ENCODE measurements at places on chromosomes 12 and 14.

DNA sequence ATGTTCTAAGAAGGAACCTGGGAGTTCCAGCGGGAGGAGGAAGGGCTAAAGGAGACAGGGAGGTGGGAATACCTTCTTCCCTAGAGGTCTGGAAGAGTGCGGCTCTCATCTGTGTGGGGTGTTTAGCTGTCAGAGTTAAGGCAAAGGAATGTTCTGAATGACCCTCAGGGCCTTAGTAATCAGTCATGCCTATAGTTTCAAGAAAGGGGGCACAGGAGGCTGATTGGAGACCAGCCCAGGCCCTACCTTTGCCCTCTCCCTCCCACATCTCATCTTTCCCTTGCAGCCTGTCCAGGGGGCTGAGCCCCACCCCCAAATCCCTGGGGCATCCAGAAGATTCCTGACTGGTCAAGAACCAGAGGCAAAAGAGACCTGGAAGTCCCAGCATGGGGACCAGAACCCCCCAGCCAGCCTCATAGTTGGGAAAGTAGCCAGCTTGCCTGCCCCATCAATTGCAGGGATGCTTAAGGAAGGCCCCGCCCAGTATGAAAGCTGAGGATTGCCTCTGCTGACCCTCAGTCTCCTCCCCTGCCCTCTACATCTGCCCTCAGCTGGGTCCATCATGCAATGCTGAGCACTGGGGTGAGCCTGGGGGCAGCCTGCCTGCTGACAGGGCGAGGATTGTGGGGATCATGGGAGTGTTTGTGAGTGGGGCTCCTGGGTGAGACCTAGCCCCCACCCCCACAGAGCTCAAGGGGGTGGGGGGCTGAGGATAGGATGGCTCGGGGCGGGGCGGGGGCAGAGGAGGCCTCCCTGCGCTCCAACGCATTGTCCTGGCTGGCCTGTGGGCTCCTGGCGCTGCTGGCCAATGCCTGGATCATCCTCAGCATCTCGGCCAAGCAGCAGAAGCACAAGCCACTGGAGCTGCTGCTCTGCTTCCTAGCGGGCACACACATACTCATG lies 1.8 kb downstream of the GPR162 start:
- no peak for DNase-seq

DNA sequence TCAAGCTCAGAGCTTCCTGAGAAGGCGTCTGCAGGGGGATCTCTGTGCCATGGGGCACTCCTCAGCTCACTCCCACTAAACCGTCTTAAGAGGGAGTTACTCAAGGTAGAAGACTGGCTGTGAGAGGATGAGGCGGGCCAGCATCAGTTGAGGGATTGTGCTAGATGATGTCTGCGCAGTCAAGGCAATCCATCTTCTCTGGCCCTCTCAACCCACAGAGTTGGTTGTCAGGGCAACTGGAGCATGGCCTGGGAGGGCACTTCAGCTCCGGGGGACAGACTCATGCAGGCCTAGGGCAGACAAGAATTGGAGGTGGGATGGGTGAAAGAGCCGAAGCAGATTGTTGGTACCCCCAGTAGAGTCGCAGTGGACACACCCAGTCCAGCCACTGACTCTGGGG lies 9.0 kb downstream of the GSTZ1 start:
- no peak for DNase-seq

GRCh38 chr12:131589221-131589897 lies 121.5 kb upstream of the SFSWAP start:
- DNase-seq: no peak

- no peak for DNase-seq
These were observed 55.6 kb downstream of the TSPAN9 start for GRCh38 chr12:3132636-3133404.

DNA sequence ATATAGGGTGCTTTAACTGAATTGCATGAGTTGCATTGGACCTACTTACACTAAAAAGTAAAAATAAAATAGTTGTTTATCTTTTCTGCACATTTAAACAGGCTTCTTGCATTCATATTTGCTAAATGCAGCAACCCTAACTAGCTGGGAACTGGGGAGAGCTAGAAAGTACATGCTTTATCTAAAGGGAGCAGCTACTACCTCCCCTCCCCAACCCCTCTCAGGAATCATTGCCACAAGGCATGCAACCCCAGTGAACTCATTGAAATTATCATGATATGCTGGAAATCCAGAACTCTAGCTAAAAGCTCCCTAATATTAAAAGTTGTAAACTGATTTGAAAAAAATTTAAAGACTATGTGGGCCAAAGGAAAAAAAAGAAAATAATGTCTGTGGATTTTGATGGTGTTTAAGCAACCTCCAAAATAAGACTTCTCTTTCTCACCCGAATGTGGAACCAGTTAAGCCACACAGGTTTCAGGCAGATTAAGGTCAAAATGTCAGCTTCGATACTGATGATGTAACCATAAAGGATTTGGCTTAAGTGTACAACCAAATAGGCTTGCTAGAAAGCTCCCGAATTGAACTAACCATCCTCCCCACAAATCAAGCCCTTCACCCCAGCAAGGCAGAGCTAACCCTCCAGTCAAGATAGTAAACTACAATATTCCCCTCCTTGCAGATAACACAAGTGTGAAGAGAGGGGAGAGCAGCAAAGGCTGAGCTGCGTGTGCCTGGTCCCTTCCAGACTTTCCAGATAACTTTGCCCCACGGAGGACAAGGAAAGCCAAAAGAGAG lies 13.8 kb upstream of the POC1B start:
- no peak for DNase-seq

- no peak for DNase-seq
These were observed 59.5 kb downstream of the DAAM1 start for GRCh38 chr14:59247801-59248584.

DNA sequence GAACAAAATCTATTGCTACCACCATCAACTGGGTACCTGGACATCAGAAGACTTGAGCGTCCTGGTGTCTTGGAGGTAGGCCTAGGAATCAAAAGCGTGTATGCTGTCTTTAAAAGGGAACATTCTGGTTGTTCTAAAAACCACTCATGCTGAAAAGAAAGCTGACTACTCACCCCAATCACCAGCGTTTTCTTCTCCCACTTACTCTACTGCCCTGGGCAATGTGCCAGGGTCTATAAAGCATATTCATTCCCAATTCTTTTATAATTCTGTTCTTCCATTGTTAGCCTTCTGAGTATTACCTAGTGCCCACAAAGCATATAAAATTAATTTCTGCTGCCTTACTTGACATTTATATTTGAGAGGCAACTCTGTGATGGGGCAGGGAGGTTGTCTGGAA lies 133.4 kb downstream of the KCNA5 start:
- no peak for DNase-seq

DNA sequence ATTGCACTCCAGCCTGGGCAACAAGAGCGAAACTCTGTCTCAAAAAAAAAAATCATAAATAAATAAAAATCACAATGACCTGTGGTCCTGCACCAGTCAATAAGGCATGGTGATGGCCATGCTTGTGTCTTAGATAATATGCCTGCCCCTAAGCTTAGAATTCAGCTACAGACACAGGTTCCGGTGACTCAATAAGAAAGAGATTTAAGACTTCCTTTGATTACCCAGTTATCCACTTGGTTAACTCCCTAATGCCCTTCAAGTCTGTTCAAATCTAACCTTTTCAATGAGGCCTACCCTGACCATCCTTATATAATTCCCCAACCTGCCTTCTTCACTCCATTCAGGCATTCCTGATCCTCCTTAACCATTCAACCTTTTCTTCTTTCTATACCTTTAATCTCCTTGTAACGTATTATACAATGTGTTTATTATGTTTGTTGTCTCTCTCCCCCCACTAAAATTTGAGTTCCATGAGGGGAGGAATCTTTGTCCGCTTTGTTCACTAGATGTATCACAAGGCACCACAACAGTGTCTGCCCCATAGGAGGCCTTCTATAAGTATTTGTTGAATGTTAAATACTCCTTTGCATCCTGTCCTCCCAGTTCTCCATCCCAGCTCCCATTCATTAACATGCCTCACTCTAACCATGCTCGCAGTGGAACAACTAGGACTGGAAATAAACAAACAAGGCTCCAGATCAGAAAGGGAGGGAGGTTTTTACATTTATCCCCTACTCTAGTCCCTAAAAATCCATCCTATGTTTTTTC lies 8.9 kb downstream of the MAP4K5 start:
- no peak for DNase-seq

- DNase-seq: no peak
These were observed 189.7 kb upstream of the CDKN3 start for GRCh38 chr14:54207075-54207474.

DNA sequence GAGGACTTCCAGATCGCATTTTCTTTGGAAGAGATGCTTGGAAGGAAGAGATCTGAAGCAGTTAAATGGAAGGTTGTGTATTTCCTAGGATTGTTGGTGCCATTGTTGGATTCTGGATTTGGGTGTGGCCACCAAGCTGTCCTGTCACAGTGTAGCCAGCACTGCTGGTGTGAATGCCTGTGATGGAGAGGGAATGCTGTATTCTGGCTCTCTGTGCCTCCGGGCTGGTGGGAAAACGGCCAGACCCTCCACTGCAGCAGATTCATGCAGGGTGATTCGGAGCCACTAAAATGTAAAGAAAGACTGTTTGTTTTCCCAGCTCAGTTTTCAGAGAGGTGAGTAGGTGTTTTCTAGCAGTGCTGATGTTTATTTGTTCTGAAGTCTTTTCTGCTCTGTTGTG lies 30.7 kb upstream of the MANSC4 start:
- DNase-seq: no peak

All from activated CD4-positive, alpha-beta T cell treated with anti-CD3 and anti-CD28 coated beads for 24 hours (primary cell).